Activated T-cell treated with anti-CD3 and anti-CD28 coated beads for 48 hours (primary cell): ENCODE measurements at places on chromosomes 2 and 18.

DNA sequence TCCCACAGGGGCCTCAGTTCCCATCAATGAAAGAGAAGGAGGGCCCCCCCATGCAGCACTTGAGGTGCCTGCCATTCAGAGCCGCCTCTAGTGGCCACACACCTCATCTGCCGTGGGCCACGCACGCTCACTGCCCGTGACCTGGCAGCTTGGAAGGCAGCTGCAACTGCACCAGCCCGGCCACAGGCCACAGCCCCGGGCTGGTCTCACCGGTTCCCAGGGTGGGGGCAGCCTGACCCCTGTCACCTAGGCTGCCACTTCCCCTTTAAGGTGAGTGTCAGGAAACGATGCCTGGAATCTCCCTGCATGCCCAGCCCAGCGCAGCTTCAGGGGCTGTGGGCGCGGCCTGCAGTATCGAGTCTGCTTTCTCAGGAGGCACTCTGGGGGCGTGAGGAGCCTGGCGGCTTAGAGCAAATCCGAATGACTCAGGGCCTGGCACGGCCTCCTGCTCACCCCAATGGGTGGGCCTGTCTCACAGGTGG lies 2.6 kb downstream of the MAB21L4 start:
- peak; percentile 76 for DNase-seq

DNA sequence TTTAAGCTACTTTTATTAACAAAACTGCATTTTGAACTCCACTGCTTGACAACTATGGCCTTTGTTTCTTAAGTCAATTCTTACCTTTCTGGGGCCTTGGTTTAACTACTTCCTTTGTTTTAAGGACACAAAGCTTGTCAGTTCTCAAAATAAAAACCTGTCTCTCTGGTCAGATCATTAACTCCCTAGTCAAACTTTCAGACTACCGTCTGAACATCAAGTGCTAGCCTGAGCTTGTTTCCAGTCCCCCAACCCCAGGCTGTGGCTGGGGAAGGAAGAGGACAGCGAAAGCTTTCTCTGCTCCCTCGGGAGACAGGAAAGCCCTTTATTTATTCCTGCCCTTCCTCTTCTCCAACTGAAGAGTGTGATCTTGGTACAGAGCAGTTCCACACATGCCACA lies 1.7 kb downstream of the SH3YL1 start:
- no peak for DNase-seq

DNA sequence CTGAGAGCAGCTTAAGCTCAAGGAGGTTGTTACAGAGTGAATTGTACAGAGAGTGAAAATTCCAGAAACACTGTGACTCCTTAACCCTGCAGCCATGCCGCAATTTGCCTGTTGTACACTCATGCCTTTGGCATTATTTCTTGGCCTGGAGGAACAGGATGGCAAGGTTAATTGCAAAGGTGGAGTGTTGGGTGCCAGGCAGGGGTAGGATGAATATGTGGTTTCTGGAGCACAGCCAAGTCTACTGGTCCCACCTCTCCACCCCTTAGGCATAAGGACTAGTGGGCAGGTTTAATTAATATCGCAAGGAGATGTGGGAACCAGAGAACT lies 250.2 kb downstream of the LRRTM1 start:
- no peak for DNase-seq

DNA sequence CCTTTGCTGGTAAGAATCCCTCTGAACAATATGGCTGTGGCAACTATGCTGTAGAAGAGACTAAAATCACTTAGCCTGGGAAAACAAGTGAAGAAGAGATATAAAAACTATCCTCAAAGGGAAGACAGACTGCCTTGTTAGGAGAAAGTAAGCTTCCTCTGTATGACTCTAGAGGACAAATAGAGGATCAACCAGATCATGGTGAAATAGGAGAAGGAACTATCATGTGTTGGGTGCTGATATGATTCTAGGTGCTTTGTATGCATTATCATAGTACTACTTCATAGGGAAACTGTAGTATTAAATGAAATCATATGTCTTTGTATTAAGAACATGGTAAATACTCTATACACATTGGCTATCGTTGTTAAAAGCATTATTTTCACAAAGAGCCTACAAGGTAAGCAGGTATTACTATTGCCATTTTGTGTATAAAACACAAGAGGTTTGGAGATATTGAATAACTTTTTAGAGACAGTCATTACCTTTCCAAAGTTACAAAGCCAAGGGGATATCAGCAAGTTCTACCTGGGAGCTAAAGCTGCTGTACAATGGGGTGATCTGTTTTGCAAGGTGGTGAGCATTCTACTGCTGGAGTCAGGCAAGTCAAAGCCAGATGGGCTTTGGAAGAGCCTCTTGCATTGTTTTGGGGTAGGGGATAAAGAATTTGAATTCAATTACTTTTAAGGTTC lies 402.6 kb downstream of the ALK start:
- DNase-seq: no peak

DNA sequence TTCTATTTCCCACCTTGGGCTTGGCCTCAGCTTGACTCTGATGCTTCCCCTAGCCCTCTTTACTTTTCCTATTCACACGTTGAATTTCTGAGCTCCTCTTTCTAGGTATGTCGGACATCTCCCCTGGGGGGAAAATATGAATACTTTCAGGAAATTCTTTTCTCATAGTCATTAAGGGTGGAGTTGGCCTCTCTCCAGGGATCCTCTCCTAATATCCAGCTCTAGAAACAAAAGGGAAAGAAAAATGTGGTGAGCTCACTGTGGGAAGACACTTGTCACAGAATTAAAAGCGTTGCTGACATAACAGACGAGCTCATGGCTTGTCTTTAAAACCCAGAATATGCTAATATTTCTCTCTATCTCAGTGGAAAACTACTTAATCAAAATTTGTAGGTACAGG lies 132.7 kb upstream of the MEX3C start:
- DNase-seq: no peak

DNA sequence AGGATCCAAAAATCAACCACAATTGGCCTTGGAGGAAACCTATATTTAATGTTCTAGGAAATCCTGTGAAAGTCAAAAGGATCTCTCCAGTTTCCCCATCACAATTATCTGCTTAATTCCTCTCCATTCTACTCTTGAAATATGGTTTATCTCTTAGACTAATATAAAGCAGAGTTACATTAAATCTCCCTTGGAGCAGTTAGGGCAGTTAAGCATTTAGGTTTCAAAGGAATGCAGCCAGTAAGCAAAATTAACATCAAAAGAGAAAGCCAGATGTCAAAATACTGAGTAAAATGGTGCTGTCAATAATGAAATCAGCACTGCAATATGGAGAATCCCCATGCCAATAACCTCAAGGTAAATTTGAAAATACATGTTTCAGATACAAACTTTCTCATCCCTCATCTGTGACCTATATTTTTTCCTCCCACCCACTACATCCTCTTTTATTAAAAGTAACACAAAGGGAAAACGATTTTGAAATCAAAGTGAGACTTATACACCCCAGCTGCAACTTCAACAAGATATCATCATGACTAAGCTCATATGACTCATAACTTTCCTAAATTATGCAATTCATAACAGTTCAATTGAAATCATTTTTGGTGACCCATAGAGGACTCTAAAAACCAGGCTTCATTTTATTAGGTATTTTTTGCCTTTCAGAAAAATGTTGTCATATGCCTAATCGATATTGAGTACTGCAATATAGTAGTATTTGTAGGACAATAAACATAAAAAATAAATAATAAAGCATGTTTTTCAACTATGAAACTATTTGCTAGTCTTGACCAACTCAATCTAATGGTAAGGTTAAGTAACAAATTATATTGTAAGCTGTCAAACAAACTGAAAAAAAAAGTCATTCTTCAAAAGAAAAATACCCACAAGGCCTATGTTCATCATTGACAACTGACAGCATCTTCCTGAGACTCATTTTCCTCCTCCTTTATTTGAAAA lies 3.1 kb downstream of the ADAM17 start:
- DNase-seq: no peak

DNA sequence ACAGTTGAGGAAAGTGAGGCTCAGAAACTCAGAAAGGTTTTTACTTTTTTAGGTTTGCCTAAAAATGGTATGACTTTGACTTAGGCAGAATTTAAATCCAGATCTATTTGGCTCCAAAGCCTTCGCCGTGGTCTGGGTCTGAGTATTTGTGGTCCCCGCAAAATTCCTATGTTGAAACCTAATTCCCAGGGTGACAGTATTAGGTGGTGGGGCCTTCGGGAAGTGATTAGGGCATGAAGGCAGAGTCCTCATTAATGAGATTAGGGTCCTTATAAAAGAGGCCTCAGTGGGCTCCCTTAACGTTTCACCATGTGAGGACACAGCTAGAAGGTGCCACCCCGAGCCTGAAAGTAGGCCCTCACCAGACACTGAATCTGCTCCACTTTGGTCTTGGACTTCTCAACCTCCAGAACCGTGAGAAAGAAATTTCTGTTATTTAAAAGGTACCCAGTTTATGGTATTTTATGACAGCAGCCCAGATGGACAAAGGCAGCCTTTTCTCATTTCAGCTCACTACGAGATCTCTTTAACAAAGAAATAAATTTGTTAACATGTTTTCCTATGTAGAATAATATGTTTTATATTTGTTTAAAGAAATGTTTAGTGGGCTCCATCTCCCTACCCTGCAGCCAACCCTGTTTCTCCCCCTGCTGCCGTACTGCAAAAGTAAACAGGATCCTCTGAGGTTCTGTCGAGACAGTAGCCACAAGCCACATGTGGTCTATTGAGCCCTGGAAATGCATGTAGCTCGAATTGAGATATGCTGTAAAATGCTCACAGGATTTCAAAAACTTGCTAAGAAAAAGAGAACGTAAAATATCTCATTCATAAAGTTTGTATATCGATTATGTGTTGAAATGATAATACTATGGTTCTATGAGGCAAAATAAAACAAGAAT lies 80.6 kb downstream of the MOGAT1 start:
- no peak for DNase-seq

DNA sequence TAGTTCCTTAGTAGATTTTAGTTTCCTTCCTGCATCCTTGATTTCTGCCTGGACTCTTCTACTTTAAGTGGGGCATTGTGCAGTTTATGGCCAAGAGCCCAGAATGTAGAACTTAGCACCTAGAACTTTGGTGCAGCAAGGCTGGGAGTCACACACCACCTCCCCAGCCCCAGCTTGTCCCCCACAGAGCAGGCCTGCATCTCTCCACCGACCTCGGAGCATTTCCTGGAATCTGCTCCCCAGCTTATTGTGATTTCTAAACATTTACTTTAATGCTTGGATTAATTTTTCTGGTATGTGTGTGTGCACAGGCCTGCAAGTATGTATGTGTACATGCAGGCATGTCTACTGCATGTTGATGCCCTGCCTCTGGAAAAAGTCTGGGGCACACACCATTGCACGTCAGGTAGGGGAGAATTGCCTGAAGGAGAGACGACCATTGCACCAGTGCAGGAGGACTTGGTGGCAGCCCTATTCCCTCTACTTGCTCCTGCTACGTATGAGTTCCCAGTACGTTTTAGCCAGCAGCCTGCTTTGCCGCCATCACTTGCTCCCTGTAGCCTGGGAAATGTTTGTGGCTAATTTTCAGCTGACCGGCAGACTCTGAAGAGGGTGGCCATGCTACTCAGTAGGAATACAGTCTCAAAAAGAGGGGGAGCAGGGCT lies 419.9 kb upstream of the HS6ST1 start:
- no peak for DNase-seq

DNA sequence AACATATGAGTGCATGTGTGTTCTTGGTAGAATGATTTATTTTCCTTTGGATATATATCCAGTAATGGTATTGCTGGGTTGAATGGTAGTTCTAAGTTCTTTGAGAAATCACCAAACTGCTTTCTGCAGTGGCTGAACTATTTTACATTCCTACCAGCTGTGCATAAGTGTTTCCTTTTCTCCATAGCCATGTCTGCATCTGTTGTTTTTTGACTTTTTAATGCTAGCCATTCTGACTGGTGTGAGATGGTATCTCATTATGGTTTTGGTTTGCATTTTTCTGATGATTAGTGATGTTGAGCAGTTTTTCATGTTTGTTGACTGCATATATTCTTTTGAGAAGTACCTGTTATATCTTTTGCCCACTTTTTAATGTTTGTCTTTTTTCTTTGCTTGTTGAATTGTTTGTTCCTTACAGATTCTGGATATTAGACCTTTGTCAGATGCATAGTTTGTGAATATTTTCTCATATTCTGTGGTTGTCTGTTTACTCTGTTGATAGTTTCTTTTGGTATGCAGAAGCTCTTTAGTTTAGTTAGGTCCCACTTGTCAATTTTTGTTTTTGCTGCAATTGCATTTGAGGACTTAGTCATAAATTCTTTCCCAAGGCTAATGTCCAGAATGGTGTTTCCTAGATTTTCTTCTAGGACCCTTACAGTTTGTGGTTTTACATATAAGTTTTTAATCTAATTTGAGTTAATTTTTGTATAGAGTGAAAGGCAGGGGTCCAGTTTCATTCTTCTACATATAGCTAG lies 17.6 kb upstream of the KCNE4 start:
- no peak for DNase-seq
